ENCODE measurements at places on chromosomes 4 and X.

GRCh38 chr4:155033604-155034003 is 174.8 kb upstream of the NPY2R start:
- no peak for DNase-seq

DNA sequence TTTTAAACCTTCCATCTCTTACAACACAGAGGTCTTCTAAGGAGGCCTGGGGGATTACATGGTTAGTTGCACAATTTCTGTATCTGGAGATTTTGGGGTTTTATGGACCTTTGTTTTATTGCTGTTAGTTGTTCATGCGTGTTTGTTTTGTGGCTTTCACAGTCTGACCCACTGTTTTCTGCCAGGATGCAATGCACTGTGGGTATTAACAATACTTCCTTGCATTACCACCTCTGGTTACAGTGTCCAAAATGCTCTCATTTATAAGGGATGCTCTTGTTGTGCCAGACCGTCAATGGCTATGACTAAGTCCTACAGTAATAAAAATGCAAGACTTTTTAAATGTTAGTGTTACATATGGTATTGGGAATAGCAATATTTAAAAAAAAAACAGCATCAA is 730.2 kb downstream of the KCTD8 start:
- no peak for DNase-seq

DNA sequence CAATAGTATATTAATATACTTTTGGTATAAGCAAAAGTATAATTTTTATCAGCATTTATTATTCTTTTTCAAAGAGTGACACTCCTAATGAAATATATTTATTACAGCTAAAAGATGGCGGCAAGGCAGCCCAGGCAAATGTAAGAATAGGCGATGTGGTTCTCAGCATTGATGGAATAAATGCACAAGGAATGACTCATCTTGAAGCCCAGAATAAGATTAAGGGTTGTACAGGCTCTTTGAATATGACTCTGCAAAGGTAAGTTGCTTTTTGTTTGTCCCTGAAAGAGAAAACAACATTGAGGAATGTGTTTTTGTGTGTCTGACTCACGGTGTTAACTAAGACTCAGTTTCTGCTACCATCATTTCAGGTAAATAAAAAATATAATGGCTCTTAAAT is 71.9 kb downstream of the PDLIM5 start:
- DNase-seq = no peak

DNA sequence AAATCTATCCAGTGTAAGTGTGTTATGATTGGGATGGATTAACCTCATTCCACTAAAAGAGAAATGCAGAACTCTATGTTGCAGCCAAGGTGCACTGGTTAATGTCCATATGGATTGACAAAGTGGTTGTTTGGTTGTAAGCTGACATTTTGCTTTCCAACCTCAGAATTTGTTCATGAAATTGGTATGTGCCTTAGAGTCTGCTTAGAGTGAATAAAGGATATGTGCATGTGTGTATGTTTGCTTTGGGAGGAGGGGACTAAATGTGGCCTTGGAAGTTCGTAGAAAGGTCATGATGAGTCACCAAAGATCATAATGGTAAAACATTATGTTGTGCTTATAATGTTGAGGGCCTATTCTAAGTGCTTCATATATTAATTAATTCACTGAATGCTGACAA is 44.1 kb upstream of the MBNL3 start:
- DNase-seq = no peak

DNA sequence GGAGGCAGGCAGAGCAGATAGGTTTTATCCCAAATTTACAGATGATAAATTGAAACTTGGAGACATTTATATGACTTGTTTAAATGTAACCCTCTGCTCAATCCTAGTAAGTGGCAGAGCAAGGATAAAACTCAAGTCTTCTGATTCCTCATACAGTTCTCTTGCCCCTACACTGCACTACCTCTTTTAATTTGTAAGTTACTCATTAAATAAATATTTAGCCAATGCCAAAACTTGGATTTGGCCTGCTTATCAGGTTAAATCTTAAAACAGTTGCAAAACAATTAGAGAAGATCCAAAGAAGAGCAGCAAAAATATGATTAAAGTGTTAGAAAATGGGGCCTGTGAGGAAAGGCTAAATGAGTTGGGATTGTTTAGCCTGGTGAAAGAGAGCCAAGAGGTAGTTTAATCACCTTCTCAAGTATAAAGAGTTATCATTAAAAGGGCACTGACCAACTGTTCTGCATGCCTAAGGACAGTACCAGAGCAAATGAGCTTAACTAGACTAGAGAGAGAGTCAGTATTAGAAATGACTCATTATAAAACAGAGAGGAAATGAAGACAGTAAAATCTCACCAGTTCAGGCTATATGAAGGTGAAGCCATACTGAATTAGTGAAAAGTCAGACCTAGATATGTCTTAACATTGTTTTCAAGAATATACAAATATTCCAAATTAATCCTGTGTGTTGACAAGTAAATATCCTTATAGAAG is 146.3 kb downstream of the GRIA3 start:
- DNase-seq = no peak

- DNase-seq = no peak
Observed at GRCh38 chr4:154076921-154077320, 288.0 kb upstream of the SFRP2 start.
